CD8-positive, alpha-beta memory T cell (primary cell): ENCODE measurements at places on chromosomes 13 and 19. TPM values are rescaled to one million over a fixed set of nuclear protein-coding genes. Genes with fewer than 3 reads are reported as not detected.

DNA sequence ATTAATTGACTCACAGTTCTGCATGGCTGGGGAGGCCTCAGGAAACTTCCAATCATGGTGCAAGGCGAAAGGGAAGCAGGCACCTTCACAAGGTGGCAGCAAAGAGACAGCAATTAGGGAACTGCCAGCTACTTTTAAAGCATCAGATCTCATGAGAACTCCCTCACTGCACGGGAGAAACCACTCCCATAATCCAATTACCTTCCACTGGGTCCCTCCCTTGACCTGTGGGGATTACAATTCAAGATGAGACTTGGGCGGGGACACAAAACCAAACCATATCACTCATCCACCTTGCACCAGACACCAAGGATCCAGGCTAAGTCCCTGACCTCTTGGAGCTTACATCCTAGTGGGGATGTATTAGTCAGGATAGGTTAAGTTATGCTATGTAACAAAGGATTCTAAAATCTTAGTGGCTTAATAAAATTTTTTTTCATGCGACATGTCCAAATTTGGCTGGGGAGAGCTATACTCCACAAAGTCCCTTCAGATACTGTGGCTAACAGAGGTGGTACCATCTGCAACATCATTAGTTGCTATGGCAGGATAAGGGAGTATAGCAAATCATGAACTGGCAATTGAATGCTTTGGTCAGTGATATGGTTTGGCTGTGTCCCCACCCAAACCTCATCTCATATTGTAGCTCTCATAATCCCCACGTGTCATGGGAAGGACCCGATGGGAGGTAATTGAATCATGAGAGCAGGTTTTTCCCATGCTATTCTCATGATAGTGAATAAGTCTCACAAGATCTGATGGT lies 8.3 kb upstream of the FAM187B start:
- no peaks in the 10 kb centered on the region for H3K36me3 ChIP-seq
- no peak overlapping the region for H3K4me3 ChIP-seq
- H3K4me1 ChIP-seq = peaks cover 25% of the 10 kb centered on the region
- DNase-seq = no peak
- no peaks in the 10 kb centered on the region for H3K27me3 ChIP-seq
- no peak overlapping the region for H3K27ac ChIP-seq

GRCh38 chr13:61884830-61885229 lies 469.2 kb upstream of the PCDH20 start:
- H3K4me3 ChIP-seq = no peak overlapping the region
- no peaks in the 10 kb centered on the region for H3K36me3 ChIP-seq
- no peaks in the 10 kb centered on the region for H3K4me1 ChIP-seq
- H3K27me3 ChIP-seq = no peaks in the 10 kb centered on the region

Gene RDH8
- not detected for total RNA-seq

Gene DIRAS1
- not detected for total RNA-seq

Gene ZNF492
- 1.5 TPM for total RNA-seq

Gene ZNF491
- 1.1 TPM for total RNA-seq

GRCh38 chr19:44955505-44956439 lies 592 bp downstream of the CLPTM1 start:
- H3K4me1 ChIP-seq = peaks cover 35% of the 10 kb centered on the region
- no peaks in the 10 kb centered on the region for H3K27me3 ChIP-seq
- peak overlapping the region; percentile 79 for H3K4me3 ChIP-seq
- peak overlapping the region; percentile 92 for H3K27ac ChIP-seq

Gene SLC10A2
- total RNA-seq = not detected

Gene LRP3
- total RNA-seq = 0.24 TPM

GRCh38 chr19:17255150-17255621 lies 9.4 kb downstream of the USHBP1 start:
- H3K4me3 ChIP-seq = no peak overlapping the region
- H3K27me3 ChIP-seq = no peaks in the 10 kb centered on the region
- no peak overlapping the region for H3K27ac ChIP-seq
- no peaks in the 10 kb centered on the region for H3K36me3 ChIP-seq
- DNase-seq = no peak

DNA sequence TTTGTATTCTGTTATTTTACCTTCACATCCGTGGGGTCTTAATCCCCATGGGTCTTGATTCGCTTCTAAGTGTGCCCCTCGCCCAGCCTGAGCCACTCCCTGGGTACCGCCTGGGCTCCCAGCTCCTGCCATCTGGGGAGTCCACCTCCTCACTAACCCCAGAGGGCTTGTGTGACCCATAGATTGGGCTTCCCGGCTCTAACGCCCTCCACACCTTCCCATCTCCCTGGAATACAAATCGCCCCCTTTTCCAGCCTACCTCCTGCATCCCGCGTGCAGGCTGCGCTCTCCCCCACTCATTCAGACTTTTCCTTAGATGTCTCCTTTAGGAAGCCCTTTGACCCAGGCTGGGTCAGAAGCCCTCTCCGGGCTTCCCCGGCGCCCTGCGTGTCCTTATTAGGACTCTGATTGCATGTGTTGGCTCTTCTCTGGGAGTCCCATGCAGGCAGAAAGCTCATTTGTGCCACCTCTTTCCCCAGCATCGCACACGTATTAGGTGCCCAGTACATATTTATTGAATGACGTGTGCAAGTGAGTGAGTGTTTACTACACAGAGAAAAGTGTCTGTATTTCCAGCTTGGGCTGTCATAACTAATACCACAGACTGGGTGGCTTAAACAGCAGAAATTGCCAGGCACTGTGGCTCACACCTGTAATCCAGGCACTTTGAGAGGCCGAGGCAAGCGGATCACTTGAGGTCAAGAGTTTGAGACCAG lies 757 bp downstream of the CCDC124 start:
- H3K36me3 ChIP-seq = no peaks in the 10 kb centered on the region
- peak overlapping the region; percentile 83 for H3K4me3 ChIP-seq
- no peak for DNase-seq
- peak overlapping the region; percentile 82 for H3K27ac ChIP-seq
